ENCODE measurements at places on chromosomes 13 and 19. TPM values are rescaled to one million over a fixed set of nuclear protein-coding genes. Genes with fewer than 3 reads are reported as not detected.

KLHL1 gene
- not detected for total RNA-seq

ZNF497 gene
- 0.28 TPM for total RNA-seq

DNA sequence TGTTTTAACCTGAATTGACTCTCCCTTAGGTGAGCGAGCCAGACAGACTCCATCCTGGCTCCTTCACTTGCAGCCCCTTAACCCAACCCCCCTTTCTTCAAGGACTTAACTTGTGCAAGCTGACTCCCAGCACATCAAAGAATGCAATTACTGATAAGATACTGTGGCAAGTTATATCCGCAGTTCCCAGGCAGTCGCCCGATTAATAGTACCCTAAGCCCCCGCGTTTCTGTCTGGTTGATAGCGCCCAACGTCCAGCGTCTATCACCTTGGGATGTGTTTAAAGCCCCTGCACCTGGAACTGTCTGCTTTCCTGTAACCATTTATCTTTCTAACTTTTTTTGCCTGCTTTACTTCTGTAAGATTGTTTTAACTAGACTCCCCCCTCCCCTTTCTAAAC is 6.2 kb downstream of the HSD17B14 start:
- no peak for DNase-seq

DNA sequence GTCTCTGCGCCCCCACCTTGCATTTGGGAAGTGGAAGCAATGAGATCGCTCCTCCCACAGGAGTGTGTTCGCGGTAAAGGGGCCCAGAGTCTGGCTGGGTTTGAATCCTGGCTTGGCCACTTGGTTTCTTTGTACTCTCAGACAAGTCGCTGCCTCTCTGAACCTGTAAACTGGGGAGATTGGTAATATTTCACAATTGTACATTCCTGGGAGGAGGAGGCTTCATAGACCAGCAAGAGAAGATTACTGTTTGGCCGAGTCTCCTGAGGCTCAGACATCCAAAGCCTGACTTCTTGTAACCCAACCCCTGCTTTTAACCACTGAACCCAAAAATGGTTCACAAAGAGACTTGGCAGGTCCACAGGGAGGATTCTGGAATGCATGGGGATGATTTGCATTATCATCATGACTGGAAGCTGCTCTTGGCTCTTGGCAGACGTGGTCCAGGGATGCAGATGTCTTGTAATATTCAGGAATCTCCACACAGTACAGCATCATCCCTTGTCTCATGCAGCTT is 13.6 kb upstream of the STRN4 start:
- peak; percentile 89 for DNase-seq

- no peak for DNase-seq
Measured at GRCh38 chr19:9836021-9836420, 903 bp downstream of the PIN1 start.

All from sigmoid colon (tissue), 7 donors.